ENCODE measurements at places on chromosomes 16 and 17.

- DNase-seq: no peak
Measured at GRCh38 chr17:33225994-33226393, 67.1 kb downstream of the ASIC2 start.

- DNase-seq: peak; percentile 10
Measured at GRCh38 chr17:72556944-72557826, 436.4 kb downstream of the SOX9 start.

- DNase-seq: no peak
Measured at GRCh38 chr16:8708536-8708935, 34.1 kb downstream of the ABAT start.

GRCh38 chr17:62163847-62164246 lies 98.8 kb upstream of the MED13 start:
- no peak for DNase-seq

DNA sequence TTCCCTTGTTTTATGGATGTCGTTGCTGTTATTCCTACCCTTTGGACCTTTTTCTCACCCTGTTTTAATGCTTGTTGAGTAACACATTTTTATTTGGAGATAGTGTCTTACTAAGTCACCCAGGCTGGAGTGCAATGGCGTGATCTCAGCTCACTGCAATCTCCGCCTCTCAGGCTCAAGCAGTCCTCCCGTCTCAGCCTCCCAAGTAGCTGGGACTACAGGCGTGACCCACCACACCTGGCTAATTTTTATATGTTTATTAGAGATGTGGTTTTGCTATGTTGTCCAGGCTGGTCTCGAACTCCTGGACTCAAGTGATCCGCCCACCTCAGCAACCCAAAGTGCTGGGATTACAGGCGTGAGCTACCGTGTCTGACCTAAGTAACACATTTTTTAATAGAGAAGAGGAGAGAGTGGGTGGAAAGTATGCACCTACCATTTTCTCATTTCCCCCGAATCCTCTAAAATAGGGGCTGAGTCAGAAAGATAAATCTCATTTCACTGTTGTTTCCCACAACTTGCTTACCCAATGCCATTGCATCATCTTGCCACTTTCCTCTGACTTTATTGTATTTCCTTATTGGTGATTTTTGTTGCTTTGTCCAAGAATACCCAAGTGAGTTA lies 7.0 kb downstream of the DHX40 start:
- DNase-seq: no peak

DNA sequence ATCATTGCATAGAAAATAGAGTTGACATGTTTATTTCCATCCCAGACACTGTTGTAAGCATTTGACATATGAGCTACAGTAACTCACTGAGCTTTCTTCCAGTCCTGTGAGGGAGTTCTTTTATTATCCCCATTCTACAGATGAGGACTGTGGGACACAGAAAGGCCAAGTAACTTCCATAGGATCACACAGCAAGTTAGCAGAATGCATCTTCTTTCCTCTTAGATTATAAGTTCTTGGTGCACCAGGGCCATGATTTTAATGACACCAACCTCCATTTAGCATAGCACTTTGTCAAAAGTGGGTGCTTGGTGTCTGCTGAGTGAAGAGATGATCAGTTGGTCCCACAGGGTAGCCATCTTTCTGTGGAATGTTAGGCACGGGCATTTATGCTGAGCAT lies 12.7 kb downstream of the JPT2 start:
- no peak for DNase-seq

DNA sequence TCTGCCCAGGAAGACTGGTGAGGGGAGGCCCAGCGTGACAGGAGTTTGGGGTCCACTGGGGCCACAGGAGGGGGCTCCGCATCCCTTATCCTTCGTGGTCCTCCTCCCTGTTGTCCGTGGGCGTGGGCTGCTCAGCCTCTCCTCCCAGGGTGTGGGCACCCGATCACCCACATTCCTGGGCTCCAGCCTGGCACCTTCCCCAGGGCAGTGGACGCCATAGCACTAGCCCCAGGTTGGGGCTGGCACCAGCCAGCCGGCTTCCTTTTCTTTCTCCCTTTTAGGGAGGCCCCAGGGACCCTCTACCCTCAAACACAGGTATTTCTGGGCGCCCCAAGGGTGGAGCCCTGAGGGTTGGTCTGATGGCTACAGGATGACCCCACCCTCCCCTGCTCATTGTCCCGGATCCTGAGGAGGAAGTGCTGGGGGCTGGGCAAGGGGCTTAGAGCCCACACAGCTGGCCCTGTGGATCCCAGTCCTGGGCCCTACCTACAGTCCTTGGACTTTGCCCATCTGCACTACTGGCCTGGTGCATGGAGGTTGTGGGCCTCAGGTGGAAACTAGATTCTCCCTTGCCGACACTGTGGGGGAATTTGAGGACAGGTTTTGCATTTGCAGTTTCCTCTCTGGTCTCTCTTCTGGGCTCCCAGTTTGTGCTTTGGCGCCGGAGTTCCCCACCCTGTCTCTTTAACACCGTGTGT lies 1.1 kb downstream of the KIF1C start:
- no peak for DNase-seq

DNA sequence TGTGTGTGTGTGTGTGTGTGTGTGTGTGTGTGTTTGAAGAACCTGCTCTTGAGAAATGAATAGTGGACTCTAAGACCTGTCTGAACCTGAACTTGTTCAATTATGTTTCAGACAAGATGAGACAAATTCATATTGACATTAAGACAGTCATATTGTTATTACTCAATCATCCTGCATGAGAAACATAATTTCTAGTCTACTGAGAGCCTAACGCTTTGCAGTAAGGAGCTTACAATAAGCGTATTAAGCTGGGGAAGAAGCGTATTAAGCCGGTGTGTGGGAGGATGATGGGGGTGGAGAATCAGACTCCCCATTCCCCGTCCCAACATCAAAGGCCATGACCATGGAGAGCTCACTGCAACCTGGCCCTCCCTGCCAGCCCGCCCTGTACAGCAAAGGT lies 22.4 kb upstream of the MNT start:
- no peak for DNase-seq

DNA sequence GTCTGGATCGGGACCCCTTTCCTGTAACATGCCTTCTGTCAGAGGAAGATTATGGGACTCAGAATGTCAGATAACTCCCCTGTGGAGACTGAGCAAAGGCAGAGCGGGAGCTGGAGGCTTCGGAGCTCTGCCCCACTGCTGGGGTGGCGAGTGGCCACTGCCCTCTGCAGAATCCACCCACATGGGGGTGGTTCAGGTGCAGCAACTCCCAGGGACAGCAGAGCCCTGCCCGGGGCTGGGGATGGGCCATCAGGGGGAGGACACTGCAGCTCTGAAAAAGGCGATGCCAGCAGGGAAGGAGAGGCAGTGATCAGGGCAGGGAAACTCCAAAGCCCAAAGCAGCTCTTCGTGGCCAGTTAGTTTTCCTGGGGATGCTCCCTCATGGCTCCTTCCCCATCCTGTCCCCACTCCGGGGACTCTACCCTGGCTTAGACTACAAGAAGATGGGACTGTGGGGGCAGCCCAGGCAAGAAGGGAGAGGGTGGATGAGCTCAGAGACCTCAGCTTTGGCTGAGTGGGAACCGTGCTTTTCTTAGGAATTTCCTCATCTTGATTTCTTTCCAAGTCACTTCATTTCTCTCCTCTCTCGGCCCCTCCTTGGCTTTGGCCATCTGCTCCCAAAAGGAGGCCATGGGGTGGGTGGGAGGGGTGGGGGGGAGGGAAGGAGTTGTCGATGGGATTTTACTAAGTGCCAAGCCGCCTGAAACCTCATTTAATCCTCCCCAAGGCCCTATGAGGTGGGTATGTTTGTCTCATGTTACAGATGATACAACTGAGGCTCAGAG lies 4.0 kb downstream of the CA4 start:
- DNase-seq: no peak

- DNase-seq: no peak
Measured at GRCh38 chr16:83023011-83023410, 396.2 kb downstream of the CDH13 start.

GRCh38 chr17:73643001-73643851 lies 1.0 kb downstream of the SDK2 start:
- DNase-seq: no peak

DNA sequence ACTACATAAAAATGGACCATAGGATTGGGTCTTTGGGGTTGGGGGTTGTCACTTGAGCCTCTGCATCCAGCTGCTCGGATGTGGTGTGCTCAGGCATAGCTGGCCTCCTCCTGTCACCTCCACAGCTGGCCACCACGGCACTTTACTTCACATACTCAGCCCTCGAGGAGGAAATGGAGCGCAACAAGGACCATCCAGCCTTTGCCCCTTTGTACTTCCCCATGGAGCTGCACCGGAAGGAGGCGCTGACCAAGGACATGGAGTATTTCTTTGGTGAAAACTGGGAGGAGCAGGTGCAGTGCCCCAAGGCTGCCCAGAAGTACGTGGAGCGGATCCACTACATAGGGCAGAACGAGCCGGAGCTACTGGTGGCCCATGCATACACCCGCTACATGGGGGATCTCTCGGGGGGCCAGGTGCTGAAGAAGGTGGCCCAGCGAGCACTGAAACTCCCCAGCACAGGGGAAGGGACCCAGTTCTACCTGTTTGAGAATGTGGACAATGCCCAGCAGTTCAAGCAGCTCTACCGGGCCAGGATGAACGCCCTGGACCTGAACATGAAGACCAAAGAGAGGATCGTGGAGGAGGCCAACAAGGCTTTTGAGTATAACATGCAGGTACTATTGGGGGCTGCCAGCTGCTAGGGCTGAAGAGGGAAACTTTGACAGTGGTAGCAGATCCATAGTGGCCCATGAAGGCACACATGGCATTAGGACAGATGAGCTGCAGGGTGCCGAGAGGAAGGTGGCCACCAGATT lies 30.8 kb downstream of the CDIP1 start:
- no peak for DNase-seq

DNA sequence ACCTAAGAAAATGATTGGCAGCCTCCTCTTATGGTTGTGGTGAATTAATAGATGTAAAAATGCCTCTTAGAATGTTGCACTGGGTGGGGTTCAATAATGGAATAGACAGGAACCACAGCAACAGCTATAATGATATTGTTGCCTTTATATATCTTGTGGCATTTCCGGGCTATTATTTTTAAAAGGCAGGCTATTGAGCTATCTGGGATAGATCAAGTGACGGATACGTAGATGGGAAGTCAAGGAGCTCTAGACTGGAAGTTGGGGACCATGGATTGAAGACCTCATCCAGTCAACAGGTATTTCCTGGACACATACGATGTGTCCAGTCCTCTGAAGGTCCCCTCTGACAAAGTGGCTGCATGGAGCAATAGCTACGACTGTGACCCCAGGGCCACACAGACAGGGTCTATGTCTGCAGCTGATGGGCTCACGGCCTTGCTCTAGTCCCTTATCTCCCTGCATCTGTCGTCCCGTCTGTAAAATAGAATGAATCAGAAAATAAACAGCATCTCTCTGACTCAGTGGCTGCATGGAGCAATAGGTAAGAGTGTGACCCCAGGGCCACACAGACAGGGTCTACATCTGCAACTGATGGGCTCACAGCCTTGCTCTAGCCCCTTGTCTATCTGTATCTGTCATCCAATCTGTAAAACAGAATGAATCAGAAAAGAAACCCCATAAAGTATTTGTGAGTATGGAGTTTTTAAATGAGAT lies 117.7 kb upstream of the FOXF1 start:
- DNase-seq: no peak

- DNase-seq: peak; percentile 93
Measured at GRCh38 chr16:89410794-89411309, 79.5 kb downstream of the ANKRD11 start.

GRCh38 chr16:15489016-15489415 lies 54.6 kb downstream of the BMERB1 start:
- no peak for DNase-seq

DNA sequence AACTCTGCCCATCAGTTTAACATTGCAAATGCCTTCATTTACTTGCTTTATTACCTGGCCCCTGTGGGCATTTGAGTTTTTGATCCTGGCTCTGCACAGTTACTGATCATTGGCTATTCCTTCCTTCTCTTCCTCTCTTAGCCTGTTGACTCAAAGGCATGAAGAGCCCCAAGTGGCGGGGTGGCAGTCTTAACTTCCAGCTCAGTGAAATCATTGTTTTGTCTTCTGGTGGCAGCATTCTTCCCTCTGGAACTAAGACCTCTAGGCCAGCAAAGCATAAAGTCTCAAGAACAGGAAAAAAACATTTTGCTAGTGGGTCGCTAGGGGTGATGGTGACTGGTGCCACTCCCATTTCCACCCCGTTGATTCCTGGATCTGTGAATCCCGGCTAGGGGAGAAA lies 52.3 kb upstream of the MRTFB start:
- no peak for DNase-seq

GRCh38 chr17:68843522-68843921 lies 111.7 kb downstream of the ABCA8 start:
- no peak for DNase-seq

DNA sequence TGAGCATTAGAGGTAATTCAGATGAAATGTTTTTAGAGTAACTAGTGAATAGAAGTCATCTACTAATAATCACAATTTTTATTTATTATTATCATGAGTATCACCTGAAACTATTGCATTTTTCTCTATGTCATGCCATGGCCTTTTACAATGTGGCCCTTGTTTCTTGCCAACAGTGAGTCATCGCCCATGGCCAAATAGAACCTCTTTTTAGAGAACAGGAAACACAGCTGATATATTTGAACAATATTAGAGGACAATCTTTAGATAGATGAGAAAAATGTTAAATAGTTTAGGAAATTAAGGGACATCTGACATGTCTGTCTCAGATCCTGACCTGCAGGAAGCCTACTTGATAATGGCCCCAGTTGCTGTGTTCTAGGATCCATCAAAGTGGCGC lies 1584.4 kb upstream of the GOT2 start:
- no peak for DNase-seq

GRCh38 chr17:42050393-42051012 lies at the start of gene C17orf113:
Gene C17orf113, minus strand, starts transcription at chr17:42050601. Its CDS starts 7,225 bp downstream, at chr17:42043376.
- no peak for DNase-seq

GRCh38 chr17:82892899-82893565 lies 53.2 kb upstream of the ZNF750 start:
- DNase-seq: no peak

GRCh38 chr16:1643521-1643920 lies 31.4 kb downstream of the CRAMP1 start:
- DNase-seq: no peak

DNA sequence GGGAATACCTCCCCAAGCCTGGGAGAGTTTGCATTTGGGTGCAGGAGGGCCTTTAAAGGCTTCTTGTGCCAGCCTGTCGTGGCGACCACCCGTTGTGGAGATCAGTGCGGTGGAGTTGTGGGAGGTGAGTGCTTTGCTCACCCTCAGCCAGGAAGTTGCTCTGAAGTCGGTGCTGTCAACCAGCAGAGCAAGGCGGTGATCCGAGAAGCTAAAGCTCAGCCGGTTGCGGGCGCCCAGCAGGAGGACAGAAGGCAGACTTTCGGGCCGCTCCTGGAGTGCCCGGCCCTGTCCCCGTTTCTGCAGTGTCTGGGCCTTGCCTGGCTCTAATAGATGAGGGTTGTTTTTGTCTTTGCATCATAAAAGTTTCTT lies 1.4 kb downstream of the UBE2I start:
- no peak for DNase-seq

DNA sequence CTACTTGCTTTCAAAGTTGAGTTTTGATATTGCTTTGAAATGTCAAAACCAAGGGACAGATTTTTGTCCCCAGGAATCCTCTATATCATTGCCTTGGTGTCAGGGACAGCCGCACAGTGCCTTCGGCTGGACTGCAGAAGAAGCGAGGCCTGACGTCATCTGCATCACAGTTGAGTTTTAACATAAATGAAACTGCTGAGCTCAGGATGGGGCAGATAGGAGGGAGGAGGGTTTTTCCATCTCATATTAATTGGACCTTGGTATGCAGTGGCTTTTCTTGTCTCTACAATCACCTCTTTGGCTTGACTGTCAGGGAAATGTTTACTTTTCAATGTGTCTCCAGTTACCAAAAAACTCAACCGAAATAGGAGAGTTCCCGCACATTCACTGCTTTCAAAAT lies 111.3 kb downstream of the AATF start:
- no peak for DNase-seq

- DNase-seq: no peak
Measured at GRCh38 chr16:77596261-77596660, 126.1 kb upstream of the NUDT7 start.
